Inflammatory macrophage (primary cell): ENCODE measurements at places on chromosomes 3 and 15.

DNA sequence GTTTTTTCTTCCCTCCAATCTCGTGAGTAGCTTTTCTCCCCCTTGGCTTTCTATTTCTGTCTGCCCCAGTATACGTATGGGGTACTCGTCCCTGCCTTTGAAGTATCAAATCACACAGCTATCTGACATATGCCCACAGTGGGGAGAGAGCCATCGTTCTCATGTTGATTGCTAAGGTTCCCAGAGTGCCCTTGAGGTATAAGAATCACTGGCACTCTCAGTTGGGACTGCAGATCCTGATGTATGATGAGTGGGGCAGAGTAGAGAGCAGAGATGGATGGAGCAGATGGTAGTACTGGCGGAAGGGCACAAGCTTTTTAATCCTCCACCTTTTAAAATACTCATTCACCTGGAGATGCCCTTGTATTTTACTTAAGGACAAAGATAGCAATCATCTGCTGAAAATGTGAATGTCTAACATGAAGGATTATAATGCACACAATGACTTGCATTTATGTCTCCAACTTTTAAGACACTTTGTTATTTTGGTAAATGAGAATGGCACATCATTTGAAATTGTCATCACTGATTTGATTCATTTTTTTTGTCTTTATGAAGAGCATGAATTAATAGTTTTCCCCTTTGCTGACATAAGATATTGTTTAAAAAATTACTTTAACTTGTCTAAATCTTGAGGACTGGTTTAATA lies 239.6 kb downstream of the NR1D2 start:
- DNase-seq: no peak

- no peak for DNase-seq
These were observed 218.8 kb upstream of the CTNNB1 start for GRCh38 chr3:40980467-40980866.

DNA sequence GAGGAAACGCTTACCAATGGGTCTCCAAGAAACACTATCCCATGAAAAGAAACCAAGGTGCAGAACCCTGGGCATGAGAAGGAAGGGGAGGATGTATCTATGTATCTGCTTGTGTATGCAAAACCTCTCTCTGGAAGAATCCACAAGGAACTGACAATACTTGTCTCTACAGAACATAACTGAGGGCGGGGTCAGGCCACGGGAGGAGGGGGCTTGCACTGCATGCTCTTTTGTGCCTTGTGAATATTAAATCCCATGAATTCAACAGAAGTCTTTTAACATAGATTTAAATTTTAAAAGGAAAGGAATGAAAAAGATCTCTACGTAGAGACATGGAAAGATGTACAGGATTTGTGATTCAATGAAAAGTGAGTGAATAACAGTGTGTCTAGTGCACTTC lies 57.8 kb downstream of the RPN1 start:
- no peak for DNase-seq

DNA sequence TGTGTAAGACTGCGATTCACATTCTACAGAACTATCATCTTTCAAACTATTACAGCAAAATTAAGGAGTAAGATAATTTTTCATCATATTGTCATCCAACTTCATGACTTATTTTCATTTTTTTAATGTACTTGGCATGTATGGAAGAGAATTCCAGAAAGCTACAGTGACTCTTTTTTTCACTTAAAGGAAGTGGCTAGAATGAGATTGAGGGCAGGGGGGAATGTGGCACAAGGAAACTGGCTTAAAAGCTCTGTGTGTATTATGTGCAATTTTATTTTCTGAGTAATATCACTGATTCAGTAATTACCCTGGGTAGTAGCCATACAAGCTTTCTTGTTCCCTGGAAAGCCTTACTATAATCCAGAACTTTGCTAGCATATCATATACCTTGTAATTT lies 94.6 kb downstream of the FILIP1L start:
- DNase-seq: no peak
